ENCODE measurements at places on chromosomes 1 and 21.

DNA sequence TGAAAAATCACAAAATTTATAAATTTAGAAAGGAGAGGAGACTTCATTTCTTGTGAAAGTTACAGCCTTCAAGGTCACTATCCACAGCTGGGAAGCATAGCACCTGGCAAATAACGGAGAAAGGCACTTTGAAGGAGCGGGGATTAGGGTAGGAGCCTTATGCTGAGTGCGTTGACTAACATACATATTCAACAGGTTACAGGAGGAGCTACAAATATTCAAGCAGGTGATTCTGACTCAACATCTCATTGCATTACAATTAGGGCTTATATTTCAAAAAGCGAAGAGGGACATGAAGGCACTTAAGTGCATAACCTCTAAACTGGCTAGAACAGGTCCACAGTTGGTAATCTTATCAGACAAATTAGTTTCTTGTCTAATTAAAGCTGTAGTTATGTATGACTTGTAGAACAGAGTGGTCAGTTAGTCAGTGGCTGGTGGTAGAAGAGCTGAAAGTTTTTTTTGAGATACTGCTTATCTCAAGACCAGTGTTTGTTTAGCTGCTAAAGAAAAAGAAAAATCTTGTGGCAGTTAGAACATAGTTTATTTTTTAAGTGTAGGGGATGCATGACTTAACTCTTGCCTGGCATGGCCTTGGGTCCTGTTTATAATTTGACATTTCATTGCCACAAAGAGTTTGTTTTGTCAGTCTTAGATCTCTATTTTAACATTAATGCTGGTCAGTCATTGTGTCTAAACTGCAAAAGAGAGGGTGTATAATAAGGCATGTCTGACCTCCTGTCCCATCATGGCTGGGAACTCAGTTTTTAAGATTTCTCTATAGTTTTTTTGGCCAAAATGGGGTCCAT, 311.5 kb downstream of the DUSP10 start:
- no peak for DNase-seq

DNA sequence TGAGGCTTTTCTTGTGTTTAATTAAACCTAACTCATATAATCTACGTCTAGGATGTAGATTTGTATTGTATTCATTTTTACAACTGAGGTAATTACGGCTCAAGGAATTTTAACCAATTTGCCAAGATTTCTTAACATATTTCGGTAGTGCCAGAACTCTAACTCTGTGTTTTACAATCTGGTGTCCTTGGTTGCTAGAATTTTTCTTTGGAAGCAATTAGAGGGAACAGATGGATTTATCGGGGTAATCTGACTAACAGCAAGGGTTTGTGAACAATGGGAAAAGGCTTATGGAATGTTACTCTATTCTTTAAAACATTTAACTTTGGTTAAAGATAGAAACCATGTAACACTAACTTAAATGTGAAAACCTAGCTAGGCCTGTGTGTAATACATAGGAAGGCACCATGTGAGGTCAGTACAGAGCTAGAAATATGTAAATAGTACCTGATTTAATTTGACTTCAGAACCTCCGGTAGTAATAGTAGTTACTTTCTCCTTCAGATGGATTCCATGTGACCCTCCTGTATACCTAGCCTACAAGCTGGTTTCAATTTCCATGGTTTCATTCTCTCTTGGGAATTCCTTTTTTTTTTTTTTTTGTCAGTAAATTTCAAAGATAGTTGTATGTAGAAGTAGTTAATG, 1.2 kb downstream of the MTF2 start:
- no peak for DNase-seq

- DNase-seq, result no peak
These were observed 10.3 kb upstream of the SLC30A10 start for GRCh38 chr1:219938706-219939105.

GRCh38 chr1:171935664-171936063, 94.4 kb downstream of the DNM3 start:
- no peak for DNase-seq

DNA sequence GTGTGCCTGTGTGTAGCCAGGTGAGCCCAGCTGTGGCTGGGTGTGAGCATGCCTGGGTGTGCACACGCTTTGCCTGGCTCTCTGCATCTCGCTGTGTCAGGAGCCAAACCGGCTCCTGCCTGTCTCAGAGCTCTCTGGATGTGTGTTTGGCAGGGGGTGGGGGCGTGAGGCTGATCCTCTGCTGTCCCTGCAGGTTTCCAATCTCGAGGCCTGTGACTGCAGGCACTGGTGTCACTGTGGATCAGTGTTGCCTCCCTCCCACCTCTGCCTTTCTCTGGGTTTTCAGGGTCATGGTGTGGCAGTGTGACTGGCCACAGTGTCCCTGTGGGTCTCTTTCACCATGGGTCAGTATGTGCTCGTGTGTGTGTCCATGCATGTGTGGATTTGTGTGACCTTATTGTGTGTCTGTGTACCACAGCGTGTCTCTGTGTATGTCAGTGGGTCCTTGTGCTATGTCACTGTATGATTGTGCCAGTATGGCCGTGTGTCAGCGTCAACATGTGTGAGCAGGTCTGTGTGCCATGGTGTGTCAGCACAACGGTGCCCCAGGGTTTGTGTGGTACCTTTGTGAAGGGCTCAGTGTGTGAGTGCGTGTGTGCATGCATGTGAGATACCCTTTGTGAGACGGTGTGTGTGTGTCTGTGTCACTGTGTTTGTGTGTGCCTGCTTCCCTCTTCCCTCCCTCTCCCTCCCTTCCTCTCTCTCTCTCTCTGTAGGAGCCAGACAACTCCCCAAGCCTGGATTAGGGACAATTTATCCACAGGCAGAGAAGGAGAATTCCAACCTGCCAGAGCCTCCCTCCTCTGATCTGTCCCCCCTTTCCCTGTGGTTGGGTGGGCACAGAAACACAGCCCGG, 43.4 kb downstream of the AHDC1 start:
- no peak for DNase-seq

DNA sequence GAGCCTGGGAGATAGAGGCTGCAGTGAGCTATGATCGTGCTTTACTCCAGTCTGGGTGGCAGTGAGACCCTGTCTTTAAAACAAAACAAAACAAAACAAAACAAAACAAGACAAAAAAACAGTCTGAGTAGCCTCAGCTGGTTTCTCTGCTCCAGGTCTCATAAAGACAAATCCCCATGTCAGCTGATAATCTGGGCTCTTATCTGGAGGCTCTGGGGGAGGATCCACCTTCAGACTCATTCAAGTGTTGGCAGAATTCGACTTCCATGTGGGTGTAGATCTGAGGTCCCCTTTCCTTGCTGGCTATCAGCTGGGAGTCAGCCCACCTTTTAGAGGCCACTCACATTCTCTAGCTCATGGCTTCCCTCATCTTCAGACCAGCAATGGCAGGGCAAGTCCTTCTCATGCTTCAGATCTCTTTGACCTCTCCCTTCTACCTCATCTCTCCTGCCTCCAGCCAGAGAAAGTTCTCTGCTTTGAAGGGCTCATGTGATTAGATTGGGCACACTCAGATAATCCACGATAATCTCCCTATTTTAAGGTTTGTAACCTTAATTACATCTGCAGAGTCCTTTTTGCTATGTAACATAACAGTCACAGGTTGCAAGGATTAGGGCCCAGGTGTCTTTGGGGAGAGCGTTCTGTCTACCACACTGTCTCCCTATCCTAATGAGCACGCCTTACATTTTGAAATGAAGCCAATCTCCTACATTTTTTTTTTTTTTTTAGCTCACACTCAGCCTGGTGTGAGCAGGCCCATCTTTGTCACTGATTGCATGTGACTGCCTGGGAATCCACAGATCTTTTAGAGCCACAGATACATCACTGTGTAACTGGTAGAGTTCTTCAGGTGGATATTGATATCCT, 7.5 kb upstream of the PYCR2 start:
- DNase-seq, result no peak

DNA sequence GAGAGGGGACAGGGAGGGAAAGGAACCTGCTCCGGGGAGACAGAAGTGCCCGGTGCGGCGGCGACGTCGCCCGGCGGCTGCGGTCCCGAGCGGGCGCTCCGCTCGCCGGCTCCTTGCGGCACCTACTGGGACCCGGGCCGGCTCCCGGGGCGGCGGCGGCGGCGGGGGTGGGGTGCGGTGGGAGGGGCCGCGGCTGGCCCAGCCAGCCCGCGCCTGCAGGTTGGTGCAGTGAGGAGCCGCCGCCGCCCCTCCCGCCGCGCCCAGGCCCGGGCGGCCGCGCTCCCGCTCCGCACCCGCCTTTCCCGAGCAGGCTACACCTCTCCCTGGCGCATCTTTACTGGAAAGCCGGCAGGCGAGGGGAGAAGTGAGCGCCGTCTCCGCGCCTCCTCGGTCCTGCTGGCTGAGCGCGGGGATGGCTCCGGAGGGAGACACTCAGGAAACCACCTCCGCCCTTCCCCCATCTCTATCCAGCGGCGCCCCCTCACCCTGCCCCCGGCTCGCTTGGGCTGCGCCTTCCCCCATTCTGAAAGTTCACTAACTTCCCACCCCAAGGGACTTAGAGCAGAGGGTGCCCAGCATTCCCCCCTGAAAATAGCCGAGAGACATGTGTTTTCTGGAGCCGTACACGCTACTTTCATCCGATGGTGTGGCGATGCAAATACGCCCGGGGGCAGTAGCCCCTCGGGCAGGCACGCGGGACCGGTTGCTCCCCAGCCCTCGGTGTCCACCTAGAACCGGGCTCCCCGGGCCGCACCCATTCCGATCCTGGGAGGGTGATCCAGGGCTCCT, at the start of gene PLD5:
Gene PLD5, minus strand, starts transcription at position 127 of the 789 bp plus-strand sequence.
- DNase-seq, result no peak

DNA sequence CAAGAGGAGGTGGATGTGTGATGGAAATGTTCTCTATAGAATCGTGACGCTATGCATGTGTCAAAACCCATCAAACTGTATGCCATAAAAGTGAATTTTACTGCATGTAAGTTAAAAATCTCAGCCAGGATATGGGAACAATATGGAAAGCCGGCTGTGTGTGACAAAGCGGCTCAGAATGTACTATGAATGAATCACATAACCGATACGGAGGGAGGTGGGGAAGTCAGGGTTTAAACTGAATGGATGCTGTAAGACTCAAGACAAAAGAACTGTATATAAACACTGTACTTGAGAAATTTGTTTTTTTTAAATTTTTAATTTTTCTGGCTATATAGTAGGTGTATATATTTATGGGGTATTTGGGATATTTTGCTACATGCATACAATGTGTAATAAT, 111.6 kb upstream of the PDE4B start:
- DNase-seq, result no peak

DNA sequence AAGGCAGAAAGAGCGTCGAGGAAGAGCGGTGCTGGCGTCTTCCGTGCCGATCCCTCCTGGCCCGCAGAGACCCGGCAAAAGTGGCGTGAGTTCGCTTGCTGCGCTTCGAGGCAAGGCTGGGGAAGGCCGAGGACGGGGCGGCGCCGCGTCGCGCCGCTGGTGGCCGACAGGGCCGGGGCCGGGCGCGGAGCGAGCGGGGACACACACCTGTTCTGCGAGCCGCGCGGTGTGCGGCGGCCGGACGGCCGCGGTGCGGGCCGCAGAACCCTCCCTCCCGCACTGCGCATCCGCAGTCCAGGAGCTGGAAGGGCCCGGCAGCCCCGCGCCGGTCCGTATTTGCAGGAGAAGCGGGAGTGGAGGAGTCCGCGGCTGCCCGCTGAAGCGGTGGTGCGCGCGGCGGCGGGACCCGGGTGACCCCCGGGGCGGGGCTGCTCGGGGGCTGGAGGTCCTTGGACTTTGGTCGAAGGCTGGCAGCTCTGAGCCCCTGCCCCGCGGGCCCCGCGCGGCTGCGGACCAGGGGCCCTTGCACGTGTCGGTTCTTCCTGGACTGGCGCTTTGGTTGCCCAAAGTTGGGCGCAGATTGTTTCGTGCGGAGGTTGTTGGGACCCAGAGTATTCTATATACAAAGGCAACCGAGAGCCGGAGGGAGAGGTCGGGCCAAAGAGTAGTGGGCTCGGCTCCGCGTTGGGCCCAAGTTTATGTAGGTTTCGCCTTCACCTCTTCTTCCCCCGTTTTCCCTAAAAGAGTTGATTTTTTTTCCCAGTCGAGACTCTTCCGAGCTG, 2.6 kb downstream of the RNF220 start:
- DNase-seq, result no peak

DNA sequence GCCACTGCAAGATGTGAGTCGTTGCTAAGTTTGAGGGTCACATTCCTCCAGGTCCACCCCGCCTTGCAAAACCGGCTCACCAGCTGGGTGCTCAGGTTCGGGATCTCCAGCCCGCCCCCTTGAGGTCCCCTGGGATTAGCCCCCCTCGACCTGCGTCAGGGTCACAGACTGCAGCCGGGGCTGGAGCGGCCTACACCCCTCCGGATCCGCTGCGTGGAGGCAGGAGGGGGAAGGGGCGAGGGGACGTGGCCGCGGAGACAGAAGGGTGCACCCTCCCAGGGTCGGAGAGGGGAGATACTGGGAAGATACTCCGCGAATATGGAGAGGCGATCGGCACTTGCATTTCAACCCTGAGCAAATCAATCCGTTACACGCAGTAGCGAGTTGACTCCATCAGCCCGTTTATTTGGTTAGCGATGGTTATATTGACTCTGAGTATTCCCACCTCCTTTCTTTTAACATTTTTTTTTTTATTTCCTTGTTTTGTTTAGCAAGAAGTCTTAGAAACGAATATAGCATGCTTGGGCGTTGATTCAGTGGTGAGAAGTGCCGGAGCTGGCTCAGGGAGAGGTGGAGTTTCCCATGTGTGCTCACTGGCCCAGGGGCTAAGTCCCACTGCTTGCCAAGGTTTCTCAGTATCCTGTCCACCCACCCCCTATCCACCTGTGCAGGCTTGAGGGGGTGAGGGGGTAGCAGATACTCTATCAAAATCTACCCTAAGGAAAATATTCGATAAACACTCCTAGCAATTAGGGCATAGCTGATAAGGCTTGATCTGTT, 997 bp downstream of the IFNAR2 start:
- DNase-seq, result no peak

DNA sequence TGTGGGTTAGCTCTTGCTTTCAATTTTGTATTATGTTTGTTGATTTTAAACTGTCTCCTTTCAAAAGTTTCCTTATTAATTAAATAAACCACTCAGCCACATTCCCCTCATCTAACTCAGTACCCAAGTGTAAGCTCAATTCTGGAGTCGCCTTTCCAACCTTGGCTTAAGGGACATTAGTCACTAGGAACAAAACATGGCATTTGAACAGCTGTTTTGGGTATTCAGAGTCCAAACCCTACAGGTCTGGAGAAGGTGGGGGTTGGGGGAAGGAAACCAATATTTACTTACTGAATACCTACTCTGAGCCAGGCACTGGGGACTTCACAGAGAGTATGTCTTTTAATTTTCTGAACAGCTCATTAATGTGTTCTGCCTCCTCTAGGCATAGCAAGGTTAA, 117.2 kb upstream of the JUN start:
- no peak for DNase-seq
